ENCODE measurements at places on chromosomes 6 and 20.

DNA sequence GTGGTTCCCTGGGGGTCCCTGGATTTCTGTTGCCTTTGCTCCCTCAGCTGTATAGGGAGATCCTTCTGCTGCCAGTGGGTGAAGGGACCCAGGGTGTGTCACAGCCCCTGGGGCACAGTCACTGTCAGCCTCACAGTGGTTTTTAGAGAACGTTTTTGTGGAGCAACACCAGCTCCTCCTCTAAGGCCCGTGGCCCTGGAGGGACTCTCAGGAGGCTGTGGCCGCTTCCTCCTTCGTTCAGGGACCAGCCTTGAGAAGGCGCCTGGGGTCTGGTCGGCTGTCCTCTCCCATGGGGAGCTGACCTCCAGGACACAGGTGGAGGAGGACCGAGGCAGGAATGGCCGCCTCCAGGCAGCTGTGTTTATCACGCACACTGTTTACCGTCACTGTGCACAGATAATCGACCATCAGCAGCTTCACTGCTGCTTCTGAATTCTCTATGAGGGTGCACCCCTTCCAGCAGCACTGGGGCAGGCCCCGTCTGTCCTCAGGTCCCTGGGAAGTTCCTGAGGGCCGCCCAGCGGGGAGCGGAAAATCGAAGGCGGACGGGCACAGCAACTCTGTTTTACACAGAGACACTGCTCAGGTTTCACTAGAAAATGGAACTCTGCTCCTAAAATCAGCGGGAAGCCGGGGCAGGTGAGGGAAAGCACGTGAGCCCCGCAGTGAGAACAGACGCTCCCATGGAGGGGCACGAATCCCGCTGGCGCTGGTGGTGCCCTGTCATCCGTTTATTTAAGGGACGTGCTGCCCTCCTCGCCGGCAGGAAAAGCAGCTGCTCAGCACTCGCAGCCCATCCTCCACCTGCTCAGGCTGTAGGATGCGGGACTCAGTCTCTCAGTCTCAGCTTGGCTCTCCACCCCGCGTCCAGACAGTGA is 10.4 kb upstream of the FRMD1 start:
- no peak for DNase-seq

DNA sequence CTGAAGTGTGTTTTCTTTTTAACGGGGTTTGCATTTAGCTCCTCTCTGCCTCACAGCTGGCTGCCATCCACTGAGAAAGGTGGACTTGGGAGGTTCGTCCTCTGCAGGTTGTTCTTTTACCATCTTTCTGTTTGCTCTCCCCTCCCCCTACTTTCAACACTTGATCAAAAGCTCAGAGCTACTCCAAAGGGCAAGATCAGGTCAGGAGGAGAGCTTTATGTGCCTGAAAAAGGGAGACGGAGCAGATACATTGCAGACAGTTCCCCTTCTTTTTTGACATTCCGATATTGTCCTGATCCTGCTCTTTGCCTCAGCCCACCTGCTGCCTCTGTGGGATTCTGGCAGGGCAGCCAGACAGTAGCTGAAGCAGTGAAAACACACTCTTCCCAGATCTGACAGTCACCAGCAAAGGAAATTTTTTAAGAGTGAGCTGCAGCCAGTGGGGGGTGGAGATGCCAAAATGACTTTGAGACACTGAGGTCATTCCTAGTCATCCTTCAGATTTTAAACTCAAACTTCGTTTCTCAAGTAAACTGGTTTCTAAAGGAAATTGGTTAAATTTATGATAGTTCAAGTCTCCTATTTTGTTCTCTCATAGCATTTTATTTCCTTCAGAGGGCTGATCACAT is 26.5 kb downstream of the SMLR1 start:
- no peak for DNase-seq

- DNase-seq = no peak
Measured at GRCh38 chr6:15926256-15926655, 202.6 kb upstream of the MYLIP start.

DNA sequence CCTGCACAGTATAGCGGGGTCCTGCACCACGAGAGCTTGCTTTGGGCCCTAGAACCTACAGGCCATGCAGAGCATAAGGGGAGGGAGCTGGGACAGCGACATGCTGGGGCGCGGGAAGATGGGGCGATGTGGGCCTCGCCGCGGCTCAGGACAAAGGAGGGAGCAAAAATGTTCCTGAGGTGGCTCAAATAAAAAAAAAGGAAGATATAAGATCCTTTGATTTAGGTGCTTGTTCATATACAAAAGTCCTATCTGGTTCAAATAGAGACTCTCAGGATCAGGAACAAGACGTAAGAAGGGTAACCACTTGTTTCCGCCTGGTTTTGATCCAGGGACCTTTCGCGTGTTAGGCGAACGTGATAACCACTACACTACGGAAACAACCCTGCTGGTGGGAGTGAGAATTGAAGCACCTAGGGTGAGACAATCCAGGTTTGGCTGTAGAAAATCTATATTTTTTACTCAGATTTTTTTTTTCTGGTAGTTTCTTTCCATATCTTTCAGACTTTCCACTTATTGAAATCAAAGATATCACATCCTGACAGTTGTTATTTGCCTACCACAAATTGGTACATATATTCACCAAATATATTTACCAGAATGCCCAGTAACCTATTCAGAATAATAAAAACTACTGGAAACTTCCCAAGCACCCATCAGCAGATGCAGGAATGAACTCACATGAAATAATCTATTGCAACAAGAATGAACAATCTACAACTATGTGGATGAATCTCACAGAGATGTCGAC is 177.9 kb upstream of the ZNF184 start:
- no peak for DNase-seq

DNA sequence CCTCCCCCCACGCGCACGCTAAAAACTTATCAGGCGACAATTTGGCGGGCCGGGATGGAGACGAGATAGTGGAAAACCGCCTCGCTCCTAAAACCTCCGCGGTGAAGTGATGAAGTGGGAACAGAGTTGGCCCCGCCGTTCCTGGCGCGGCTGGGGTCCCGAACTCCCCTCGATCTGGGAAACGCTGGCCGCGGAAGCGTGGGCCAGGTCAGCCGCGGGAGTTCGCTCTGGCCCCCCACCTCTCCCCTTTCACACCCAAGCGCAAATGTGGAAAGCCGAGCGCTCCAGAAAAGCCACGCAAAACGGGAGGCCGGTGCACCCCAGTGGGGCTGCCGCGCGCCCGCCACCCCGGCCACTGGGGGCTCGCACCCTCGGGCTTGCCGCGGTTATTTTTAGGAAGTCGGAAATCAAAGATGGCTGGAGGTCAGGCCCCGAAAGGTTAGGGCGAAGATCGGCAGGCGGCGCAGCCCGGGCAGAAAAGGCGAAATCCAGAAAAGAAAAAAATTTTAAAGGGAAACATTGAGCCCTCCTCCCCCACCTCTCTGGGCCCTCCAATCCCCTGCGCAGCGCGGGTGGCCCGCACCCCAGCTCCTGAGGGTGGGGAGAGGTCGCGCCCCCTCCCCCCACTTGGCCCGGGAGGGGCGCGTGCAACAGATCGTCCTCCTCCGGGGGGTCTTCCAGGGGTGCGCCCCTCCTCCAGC is 1.0 kb downstream of the SALL4 start:
- no peak for DNase-seq

GRCh38 chr6:154614101-154614500 is 103.6 kb upstream of the CNKSR3 start:
- DNase-seq = no peak
